ENCODE measurements at places on chromosomes 7 and 10.

- no peak overlapping the region for H3K27ac ChIP-seq
- H3K27me3 ChIP-seq: no peaks in the 10 kb centered on the region
- H3K36me3 ChIP-seq: no peaks in the 10 kb centered on the region
- H3K4me3 ChIP-seq: no peak overlapping the region
- no peaks in the 10 kb centered on the region for H3K4me1 ChIP-seq
Measured at GRCh38 chr7:49346195-49346899, 422.0 kb downstream of the CDC14C start.

- H3K27ac ChIP-seq: no peak overlapping the region
- peaks cover 14% of the 10 kb centered on the region for H3K27me3 ChIP-seq
- H3K36me3 ChIP-seq: no peaks in the 10 kb centered on the region
- H3K4me3 ChIP-seq: no peak overlapping the region
- peaks cover 18% of the 10 kb centered on the region for H3K4me1 ChIP-seq
Measured at GRCh38 chr10:15169555-15170401, 1.3 kb upstream of the NMT2 start.

GRCh38 chr7:27116031-27116961 is 13.8 kb upstream of the HOXA2 start:
- no peaks in the 10 kb centered on the region for H3K4me1 ChIP-seq
- no peak for DNase-seq
- H3K27ac ChIP-seq: no peak overlapping the region
- H3K36me3 ChIP-seq: no peaks in the 10 kb centered on the region
- H3K27me3 ChIP-seq: peaks cover 100% of the 10 kb centered on the region

GRCh38 chr10:132924046-132924952 is 18.1 kb downstream of the CFAP46 start:
- H3K4me3 ChIP-seq: no peak overlapping the region
- H3K36me3 ChIP-seq: no peaks in the 10 kb centered on the region
- H3K4me1 ChIP-seq: no peaks in the 10 kb centered on the region
- H3K27me3 ChIP-seq: no peaks in the 10 kb centered on the region
- no peak for DNase-seq

GRCh38 chr10:129404091-129404490 is 63.0 kb upstream of the MGMT start:
- no peaks in the 10 kb centered on the region for H3K27me3 ChIP-seq
- no peak overlapping the region for H3K27ac ChIP-seq
- no peaks in the 10 kb centered on the region for H3K36me3 ChIP-seq
- no peak overlapping the region for H3K4me3 ChIP-seq

DNA sequence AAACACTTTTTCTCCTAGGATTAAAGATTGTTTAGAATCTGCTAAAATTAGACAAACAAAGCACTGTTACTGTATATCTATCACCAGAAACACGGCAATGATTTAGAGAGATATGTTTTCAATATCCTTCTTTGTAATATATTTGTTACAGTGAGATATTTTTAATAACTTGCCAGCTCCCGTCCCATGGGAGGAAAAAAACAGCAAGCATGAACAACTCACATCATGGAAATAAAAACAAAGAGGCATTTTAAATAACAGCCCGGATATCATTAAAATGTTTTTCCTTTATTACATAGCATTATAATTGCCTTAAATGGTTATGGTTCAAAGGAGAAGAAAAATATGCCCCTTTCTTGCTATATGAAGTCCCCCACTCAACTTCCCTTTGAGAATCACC is 272.1 kb downstream of the BMPER start:
- DNase-seq: no peak
- no peaks in the 10 kb centered on the region for H3K36me3 ChIP-seq
- H3K4me1 ChIP-seq: peaks cover 7% of the 10 kb centered on the region
- no peak overlapping the region for H3K4me3 ChIP-seq

GRCh38 chr7:144671429-144671828 is 164.4 kb downstream of the TPK1 start:
- H3K4me1 ChIP-seq: peaks cover 4% of the 10 kb centered on the region
- DNase-seq: no peak
- H3K4me3 ChIP-seq: no peak overlapping the region
- H3K27me3 ChIP-seq: no peaks in the 10 kb centered on the region
- no peaks in the 10 kb centered on the region for H3K36me3 ChIP-seq

DNA sequence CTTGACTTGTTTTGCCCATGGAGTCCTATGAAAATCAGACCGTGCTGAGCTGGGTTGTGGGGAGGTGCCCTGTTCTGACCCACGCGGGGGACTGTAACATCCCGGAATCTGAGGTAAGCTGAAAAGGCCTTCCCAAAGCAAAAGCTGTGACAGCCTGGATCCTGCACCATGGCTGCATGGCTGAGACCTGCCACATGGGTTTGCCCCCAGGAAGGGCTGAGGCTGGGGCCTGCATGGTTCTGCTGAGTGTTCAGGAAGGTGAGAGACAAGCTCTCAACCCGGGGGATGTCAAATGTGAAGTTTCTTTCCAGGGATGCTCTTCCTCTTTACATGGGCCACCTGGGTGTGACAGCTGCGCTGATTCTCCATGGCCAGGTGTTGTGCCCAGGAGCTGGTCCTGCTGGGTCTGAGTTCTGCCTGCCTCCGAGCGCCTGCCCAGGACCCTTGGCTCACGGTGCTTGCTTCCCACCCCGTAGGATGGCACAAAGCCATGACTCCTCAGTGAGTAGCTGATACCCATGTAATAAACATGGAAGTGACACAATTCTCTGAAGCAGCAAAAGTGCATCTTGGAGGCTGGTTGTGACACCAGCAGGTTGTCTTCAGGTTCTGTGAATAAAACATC is 58.3 kb downstream of the VIPR2 start:
- H3K27ac ChIP-seq: no peak overlapping the region
- H3K36me3 ChIP-seq: no peaks in the 10 kb centered on the region
- no peaks in the 10 kb centered on the region for H3K4me1 ChIP-seq
- no peaks in the 10 kb centered on the region for H3K27me3 ChIP-seq
- no peak for DNase-seq

All from neural progenitor cell (in vitro differentiated cells).